ENCODE measurements at places on chromosomes 3 and 15. TPM values are rescaled to one million over a fixed set of nuclear protein-coding genes. Genes with fewer than 3 reads are reported as not detected.

DNA sequence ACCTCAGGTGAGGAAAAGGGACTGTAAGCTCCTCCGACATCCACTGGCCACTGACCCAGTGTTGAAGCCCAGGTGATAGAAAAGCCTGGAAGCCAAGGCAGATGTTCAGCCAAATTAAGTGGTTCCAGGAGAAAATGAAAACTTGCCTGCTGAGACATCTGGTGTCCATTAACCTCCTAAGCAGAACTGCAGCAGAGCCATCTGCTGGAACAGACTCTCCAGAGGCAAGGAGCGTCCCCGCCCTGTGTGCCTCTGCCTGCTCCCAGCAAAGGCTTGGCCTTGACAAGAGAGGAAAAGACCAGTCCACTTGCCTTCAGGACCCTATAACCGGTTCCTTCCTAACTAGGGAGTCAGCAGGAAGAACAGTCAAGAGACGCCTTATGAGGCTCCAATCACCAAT, 48.2 kb downstream of the SRGAP3 start:
- DNase-seq, result no peak

DNA sequence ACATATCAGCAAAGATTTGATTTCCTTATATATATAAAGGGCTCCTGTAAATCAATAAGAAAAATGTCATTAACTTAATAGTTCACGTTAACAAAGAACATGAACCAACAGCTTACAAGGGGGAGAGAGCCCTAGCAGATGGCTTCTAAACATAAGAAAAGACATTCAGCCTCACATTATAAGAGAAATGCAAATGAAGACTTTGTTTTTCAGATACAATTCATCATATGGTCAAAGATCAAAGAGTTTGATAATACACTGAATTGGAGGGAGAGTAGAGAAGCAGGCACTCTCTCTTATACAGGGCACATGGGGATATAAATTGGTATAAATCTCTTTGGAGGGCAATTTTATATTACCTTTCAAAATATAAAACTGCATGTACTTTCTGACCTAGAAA, 21.1 kb downstream of the RBP2 start:
- no peak for DNase-seq

- DNase-seq, result no peak
Observed at GRCh38 chr3:179961703-179962078, 75.0 kb downstream of the PEX5L start.

GRCh38 chr3:189937302-189938127, 183.2 kb downstream of the P3H2 start:
- no peak for DNase-seq

DNA sequence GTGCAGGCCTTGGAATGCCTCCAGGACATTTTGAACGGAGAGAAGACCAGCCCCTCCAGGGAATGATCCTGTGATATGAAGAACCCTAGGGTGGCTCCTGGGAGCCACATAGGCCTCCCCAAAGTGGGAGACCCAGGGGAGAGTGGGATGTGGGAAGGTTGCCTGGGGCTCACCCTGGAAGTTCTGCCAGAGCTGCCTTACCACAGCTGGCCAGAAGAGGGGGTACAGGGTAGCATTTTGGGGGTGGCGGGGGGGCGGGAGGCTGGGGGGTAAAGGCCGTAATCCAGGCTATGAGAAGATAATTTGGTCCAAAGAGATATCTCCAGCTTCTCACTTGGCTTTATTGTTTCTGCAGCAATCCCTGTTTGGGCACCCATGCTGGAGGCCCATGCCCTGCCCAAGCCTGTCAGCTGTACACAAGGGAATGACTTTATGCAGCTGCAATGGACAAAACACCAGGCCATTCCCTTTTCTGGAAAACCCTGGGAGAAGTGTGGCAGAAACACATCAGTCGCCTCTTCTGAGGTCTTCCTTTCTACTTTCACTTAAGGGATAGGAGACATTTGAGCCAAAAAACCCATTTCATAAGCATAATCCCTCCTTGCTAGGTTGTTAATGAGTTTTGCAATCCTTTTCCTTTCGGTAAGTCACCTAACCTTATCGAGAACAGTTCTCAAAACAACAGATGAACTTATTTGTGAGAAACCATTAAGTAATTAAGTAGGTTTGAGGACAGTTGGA, 11.0 kb upstream of the MUSTN1 start:
- DNase-seq, result no peak

DNA sequence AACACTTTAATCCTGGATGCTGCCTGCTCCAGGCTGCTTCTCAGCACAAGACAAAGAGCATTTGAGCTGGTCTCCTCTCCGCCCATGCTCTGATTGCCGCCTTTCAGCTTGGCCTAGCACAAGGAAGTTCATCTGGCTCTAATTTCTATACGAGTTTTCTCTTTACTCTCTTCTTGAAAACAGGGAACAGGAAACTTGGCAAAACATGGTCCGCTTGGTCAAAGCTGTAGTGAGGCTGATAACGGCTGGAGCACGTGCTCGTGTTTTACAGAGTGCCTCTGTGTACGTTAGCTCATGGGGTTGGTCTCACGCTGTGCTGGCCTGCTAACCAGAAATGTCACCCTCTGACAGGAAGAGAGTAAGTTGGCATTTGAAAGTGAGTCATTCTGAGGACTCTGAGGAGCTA, 19.2 kb downstream of the RARRES1 start:
- no peak for DNase-seq

GRCh38 chr3:54299169-54299935, 177.0 kb downstream of the CACNA2D3 start:
- no peak for DNase-seq

DNA sequence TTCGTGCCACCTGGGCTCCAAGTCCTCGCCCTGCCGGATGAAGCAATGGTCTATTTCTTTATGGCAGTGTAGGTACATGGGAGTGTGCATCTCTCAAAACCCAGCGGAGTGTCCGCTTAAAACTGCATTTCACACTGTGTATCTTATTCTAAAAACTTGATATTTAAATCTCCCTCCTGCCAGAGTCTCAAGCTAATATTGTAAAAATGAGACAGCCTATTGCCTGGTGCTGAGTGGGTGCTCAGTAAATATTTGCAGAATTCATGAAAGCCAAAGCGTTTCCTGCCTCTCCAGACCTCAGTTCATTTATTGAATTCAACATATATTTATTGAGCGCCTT, 330 bp upstream of the TBC1D2B start:
- DNase-seq, result no peak

DNA sequence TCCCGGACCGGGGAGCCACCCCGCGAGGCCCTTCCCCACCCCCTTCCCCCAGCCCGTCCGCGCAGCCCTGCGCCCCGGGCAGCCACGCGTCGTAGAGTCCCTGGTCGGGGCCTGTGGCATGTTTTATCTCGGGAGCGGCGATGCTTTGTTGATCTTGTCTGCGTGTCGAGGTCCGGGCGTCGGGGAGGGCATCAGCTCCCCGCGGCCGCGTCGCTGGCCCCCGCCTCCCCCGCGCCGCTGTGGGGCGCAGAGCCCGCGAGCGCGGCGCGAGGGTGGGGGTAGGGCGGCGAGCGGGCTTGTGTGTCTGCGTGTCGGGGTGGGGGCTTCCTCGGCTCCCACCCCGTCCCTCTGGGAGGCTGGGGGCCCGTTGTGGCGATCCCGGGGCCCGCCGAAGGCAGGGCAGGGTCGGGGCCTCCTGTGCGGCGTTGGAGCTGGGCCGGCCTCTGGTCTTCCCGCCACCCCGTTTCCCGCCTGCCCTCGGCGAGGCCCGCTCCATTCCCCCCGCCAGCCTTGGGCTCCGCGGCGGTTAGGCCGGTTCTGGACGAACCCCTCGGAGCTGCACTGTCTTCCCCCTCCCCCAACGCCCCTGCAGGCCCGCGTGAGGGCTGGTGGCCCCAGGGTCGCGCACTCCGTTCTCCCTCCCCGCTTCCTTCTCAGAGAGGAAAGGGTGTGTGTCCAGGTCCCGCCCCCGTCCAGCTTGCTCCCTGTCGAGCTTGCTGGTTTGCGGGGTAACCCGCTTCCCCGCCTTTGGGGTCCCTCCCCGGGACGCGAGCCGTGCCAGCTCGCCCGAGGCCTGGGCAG, 695 bp downstream of the GMPS start:
- DNase-seq, result peak; percentile 86

DNA sequence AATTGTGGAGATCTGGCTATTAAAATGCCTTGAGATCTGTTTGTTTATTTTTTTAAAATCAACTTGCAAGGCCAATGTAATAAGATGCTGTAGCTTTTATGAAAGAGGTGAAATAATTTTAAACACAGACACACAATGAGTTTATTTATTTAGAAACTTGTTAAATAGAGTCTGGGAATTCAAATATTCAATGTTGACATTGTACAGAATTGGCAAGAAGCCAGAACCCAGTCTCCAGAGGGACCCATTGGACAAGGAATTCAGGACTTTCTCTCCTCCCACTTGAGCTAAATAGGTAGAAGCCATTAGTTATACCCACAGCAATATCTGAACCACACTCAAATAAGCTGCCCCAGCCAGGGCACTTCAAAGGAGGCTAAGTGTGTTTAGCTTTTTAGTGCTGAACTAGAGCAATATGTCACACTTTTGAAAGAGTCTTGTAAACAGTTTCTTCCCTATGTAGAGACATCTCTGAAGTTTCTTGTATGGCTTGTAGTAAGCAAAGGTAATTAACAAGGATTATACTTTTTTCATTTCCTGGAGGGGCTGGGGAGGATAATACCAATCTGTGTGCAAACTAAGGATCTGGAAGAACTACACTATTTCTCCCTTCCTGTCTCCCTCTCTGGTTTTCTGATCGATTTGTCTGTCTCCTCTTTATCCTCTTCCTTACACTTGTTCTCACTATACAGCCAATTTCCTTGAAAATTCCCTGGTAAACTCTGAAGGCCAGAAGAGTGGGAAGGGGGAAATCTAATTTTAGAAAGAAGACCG, 6.0 kb downstream of the MECOM start:
- DNase-seq, result no peak

- DNase-seq, result no peak
Observed at GRCh38 chr3:180626844-180627243, 24.9 kb downstream of the TTC14 start.

- DNase-seq, result no peak
Observed at GRCh38 chr3:248864-249520, 52.4 kb downstream of the CHL1 start.

DNA sequence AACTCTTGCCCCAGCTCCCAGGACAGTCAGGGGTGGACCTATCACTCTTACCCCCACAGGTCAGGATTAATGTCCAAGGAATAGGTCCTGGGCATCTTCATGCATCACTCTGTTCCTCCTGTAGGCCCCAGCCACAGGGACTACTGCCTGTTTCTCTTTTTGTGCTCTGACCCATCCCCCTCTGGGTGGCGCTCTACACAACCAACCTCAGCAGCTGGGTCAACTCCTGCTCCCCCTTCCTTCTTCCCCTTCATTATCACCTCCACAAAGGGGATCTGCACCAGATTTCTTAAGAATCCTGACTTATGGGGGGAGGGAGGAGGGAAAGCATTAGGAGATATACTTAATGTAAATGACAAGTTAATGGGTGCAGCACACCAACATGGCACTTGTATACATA, 12.2 kb upstream of the TRANK1 start:
- DNase-seq, result no peak

- DNase-seq, result no peak
Observed at GRCh38 chr15:62649793-62650420, 392.6 kb upstream of the TPM1 start.

DNA sequence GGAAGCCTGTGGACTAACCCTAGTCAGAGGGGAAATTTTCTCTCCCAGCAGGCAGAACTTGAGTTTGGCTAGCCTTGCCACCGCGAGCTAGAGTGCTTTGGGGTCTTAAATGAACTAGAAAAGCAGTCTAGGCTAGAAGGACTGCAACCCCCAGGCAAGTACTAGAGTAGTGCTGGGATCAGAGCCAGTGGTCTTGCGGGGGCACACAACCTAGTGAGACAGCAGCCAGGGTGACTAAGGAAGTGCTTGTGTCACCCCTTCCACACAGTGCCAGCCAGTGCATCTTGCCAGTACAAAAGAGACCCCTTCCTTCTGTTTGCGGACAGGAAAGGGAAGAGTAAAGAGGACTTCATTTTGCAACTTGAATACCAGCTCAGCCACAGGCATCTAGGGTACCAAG, 59.0 kb downstream of the GOLM2 start:
- DNase-seq, result no peak

GRCh38 chr3:45137656-45138181, 8.5 kb downstream of the CDCP1 start:
- no peak for DNase-seq

DNA sequence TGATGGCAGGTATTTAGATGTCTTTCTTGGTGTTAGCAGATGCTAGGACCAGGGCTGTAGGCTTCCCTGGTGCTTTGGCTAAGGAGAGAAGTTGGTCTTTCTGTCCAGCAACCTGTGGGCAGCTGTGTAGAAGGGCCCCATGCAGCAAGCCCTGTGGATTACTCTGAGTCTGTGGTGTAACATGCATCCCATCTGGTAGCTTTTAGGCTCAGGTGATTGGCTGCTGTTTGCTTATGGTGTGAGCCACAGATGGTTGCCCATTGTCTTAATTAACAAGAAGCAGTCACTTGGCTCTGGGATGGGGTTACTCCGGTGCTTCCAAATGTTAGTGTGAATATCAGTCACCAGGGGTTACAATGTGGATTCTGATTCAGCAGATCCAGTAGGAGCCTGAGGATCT, 368.6 kb upstream of the C2CD4B start:
- DNase-seq, result no peak

- DNase-seq, result no peak
Observed at GRCh38 chr15:36926427-36926825, 173.9 kb downstream of the MEIS2 start.

DNA sequence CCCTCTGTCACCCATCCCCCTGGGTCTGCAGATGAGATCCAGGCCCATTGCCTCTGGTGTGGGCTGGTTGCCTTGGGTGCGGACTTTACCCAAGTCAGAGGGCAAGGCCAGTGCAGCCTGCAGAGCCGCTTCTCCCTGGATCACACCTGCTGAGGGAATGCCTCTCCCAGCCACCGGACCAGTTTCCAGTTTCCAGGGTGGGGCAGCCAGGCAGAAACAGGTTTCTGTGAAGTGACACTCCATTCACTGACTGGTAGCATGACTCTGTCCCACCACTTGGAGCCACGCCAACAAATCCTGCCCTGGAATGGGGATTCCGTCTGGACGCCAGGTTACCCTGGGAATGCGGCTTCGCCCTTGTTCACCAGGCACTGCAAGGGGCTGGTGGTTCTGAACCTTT, 30.0 kb downstream of the PAQR5 start:
- DNase-seq, result no peak

GRCh38 chr15:55250941-55251340, 38.7 kb downstream of the RAB27A start:
- no peak for DNase-seq

GRCh38 chr15:51077221-51078153, 17.2 kb downstream of the TNFAIP8L3 start:
- peak; percentile 88 for DNase-seq

- no peak for DNase-seq
Observed at GRCh38 chr3:112775011-112775742, 71.5 kb downstream of the CD200R1L start.

GRCh38 chr3:158508481-158508880, 62.5 kb upstream of the MLF1 start:
- DNase-seq, result no peak

The SYNM gene
- 103 TPM for total RNA-seq

The RARRES1 gene
- 222 TPM for total RNA-seq

The KBTBD13 gene
- total RNA-seq, result 1.5 TPM

The CRABP1 gene
- total RNA-seq, result not detected

The PARP15 gene
- 2.3 TPM for total RNA-seq

The IQCH gene
- total RNA-seq, result 3.4 TPM

The ISLR gene
- 102 TPM for total RNA-seq

The NISCH gene
- total RNA-seq, result 80.9 TPM
